ENCODE measurements at places on chromosomes 5 and 9. TPM values are rescaled to one million over a fixed set of nuclear protein-coding genes. Genes with fewer than 3 reads are reported as not detected.

The SLC34A3 gene
- total RNA-seq: not detected

The SV2C gene
- not detected for total RNA-seq

The CD274 gene
- 26.7 TPM for total RNA-seq

The FAM221B gene
- total RNA-seq: not detected

The PCDHGA1 gene
- total RNA-seq: 0.65 TPM

The POLK gene
- total RNA-seq: 37.7 TPM

The PPP1R2B gene
- total RNA-seq: not detected

The C1QTNF3 gene
- 2.1 TPM for total RNA-seq

Measured in vein endothelial cell (primary cell).